ENCODE measurements at places on chromosomes 2 and 18.

- H3K4me3 ChIP-seq, result no peak overlapping the region
- H3K4me1 ChIP-seq, result peaks cover 2% of the 10 kb centered on the region
- no peak for DNase-seq
- H3K27ac ChIP-seq, result no peak overlapping the region
- H3K36me3 ChIP-seq, result no peaks in the 10 kb centered on the region
- no peaks in the 10 kb centered on the region for H3K27me3 ChIP-seq
Observed at GRCh38 chr18:25282896-25283703, 68.9 kb downstream of the ZNF521 start.

GRCh38 chr18:35215026-35215425 lies 25.8 kb upstream of the ZNF397 start:
- no peaks in the 10 kb centered on the region for H3K27me3 ChIP-seq
- no peak overlapping the region for H3K4me3 ChIP-seq
- H3K4me1 ChIP-seq, result no peaks in the 10 kb centered on the region
- H3K27ac ChIP-seq, result no peak overlapping the region
- DNase-seq, result no peak
- no peaks in the 10 kb centered on the region for H3K36me3 ChIP-seq

- H3K27me3 ChIP-seq, result peaks cover 11% of the 10 kb centered on the region
- no peak overlapping the region for H3K27ac ChIP-seq
- DNase-seq, result no peak
- no peaks in the 10 kb centered on the region for H3K4me1 ChIP-seq
- H3K4me3 ChIP-seq, result no peak overlapping the region
Observed at GRCh38 chr18:58615140-58616132, 13.5 kb downstream of the ALPK2 start.

GRCh38 chr2:239285071-239285931 lies 115.5 kb downstream of the HDAC4 start:
- H3K4me1 ChIP-seq, result peaks cover 7% of the 10 kb centered on the region
- H3K27me3 ChIP-seq, result no peaks in the 10 kb centered on the region
- peak overlapping the region; percentile 17 for H3K4me3 ChIP-seq
- no peak for DNase-seq
- H3K27ac ChIP-seq, result peak overlapping the region; percentile 56

DNA sequence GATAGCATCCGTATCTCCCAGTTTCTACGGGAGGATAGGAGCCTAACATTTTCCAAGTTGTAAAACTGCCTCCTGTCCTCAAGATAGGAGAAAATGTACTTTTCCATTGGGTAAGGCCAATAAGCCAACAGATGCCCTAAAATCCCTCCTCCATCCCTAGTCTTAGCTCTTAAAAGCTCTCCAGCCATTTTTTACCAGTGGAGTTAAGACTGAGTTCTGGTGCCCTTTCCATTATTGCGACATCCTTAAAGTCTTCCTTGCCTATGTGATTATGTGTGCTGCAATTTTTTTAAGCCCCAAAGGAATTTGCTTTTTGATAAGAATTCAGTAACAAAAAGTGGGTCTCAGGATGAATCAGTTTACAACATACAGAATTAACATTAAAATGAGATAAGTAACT lies 33.0 kb downstream of the LINC00305 start:
- no peaks in the 10 kb centered on the region for H3K27me3 ChIP-seq
- no peak overlapping the region for H3K27ac ChIP-seq
- no peaks in the 10 kb centered on the region for H3K4me1 ChIP-seq
- DNase-seq, result no peak
- no peak overlapping the region for H3K4me3 ChIP-seq

DNA sequence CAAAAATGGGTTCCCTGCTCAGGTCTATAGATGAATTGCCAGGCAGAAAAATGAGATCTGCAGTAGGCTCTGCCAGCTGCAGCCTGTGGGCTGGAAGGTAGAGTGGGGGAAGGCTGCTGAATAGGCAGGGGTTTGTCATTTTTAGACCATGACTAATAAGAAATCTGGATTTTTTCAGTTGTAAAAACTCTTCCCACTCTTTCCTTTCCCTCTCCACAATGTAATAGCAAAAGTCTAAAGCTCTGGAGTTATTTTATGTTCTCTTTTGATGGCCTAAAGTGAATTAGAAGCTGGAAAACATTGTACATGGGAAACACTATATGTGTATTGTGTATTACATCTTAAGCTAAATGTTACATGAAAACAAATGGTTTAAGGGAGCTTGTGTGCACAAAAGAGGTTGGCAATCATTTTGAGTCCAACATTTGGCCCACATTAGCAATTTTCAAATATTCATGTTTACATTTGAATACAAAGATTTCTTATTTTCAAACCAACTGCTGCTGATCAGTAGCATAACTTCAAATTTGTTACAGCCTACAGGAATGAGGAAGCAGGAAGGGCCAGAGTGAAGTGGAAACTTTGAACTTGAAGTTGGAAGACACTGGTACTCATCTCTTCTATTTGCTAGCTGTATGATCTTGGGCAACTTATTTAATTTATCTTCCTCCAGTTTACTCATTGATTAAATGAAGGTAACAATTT lies 407.1 kb downstream of the SLC4A3 start:
- H3K4me1 ChIP-seq, result no peaks in the 10 kb centered on the region
- no peaks in the 10 kb centered on the region for H3K36me3 ChIP-seq
- H3K27me3 ChIP-seq, result no peaks in the 10 kb centered on the region

DNA sequence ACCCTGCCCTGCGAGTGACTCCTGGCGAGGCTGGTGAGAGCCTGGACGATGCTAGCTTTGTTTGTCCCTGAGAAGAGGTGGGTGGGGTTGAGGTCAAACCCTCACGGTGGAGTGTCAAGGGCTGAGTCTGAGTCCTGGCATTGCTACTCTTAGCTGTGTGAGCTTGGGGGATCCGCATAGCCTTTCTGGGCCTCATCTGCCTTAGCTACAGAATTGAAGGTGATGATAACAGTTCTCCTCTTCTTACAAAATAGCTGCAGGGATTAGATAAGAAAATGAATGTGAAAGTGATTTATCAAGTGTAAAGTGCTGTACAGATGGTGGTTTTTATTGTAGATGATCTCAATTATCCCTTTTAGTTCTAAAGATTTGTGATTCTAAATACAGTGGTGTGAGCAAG lies 144.6 kb downstream of the LPIN1 start:
- no peaks in the 10 kb centered on the region for H3K4me1 ChIP-seq
- H3K27ac ChIP-seq, result no peak overlapping the region

GRCh38 chr2:62382122-62382521 lies 123.9 kb downstream of the TMEM17 start:
- no peak for DNase-seq
- no peak overlapping the region for H3K4me3 ChIP-seq
- peaks cover 3% of the 10 kb centered on the region for H3K4me1 ChIP-seq
- no peaks in the 10 kb centered on the region for H3K27me3 ChIP-seq

- no peak overlapping the region for H3K4me3 ChIP-seq
- no peak overlapping the region for H3K27ac ChIP-seq
- H3K36me3 ChIP-seq, result no peaks in the 10 kb centered on the region
- H3K4me1 ChIP-seq, result peaks cover 15% of the 10 kb centered on the region
- H3K27me3 ChIP-seq, result peaks cover 7% of the 10 kb centered on the region
- peak; percentile 81 for DNase-seq
Observed at GRCh38 chr2:96148410-96149217, 3.4 kb upstream of the DUSP2 start.

- H3K4me1 ChIP-seq, result peaks cover 3% of the 10 kb centered on the region
- no peak for DNase-seq
- H3K27ac ChIP-seq, result no peak overlapping the region
- no peak overlapping the region for H3K4me3 ChIP-seq
Observed at GRCh38 chr2:113038291-113038690, 14.4 kb downstream of the IL36B start.

DNA sequence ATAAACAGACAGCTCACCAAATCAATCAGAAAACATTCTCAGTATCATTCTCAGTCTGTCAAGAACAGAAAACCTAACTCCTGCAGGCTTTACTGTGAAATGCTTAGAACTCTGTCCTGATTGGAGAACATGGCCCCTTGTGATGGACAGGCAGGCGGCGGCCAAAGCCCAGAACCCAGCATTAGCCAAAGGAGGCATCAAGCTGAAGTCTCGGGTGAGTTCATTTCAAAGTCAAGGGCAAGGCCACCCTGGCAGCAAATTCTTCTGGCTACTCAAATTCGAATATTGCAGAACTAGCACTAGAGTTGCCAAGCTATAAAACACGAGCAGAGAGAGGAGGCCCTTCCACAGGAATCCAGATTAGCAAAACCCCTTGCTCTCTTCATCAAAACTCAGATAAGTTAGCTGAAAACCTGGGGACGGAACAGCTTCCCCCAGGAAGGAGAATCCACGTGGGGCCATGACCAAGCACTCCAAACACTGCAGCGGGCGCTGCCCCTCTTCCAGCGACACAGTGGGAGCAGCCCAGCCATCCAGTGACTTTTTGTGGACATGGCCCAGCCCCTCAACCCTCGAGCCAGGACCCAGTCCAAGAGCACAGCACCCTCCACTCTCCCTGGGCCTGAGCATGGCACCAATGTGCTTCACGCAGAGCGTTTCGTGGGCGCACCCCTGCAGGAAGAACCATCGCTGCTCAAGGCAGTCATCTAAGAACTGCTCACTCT lies 98.6 kb downstream of the HDAC4 start:
- H3K27me3 ChIP-seq, result no peaks in the 10 kb centered on the region
- no peak overlapping the region for H3K27ac ChIP-seq
- no peaks in the 10 kb centered on the region for H3K36me3 ChIP-seq
- DNase-seq, result no peak

DNA sequence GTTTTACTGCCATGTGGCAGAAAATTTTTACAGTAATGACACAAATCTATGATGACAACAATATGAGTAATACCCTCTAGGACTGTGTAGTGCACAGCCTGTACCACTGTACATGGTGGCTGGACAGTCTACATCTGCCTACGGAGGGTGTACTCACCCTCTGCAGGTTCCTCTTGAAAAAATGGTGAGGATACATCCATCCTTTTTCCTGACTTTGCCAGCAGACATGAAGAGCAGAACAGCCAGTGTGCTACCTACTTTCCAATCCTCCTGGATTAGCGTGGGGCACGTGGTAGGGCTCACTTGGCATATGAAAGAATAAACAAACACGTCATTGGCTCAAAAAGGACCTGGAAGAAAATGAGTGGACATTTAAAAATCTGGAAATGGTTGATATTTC lies 62.6 kb downstream of the TRPM8 start:
- H3K4me1 ChIP-seq, result peaks cover 7% of the 10 kb centered on the region
- no peak for DNase-seq
- H3K36me3 ChIP-seq, result no peaks in the 10 kb centered on the region
- no peak overlapping the region for H3K27ac ChIP-seq

GRCh38 chr18:40841467-40841866 lies 1113.6 kb upstream of the PIK3C3 start:
- no peaks in the 10 kb centered on the region for H3K27me3 ChIP-seq
- DNase-seq, result no peak
- H3K4me1 ChIP-seq, result no peaks in the 10 kb centered on the region
- no peaks in the 10 kb centered on the region for H3K36me3 ChIP-seq
- H3K4me3 ChIP-seq, result no peak overlapping the region
- H3K27ac ChIP-seq, result no peak overlapping the region

DNA sequence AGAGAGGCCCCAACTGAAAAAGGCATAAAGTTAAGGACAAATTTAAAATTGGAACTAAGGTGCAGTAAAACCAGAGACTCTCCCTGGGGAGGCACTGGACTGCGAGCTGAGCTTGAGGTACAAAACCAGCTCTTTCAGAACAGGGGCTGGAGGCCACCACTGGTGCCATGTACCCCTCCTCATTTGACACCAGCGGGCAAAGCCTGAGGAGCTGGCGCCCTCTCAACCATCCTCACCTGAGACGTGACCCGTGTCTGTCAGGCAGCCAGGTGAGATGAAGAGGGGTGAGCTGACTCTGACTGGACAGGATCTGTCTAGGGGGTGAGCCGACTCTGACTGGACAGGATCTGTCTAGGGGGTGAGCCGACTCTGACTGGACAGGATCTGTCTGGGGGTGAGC lies 68.5 kb downstream of the TMEM18 start:
- H3K36me3 ChIP-seq, result no peaks in the 10 kb centered on the region
- H3K4me1 ChIP-seq, result no peaks in the 10 kb centered on the region
- no peaks in the 10 kb centered on the region for H3K27me3 ChIP-seq
- H3K27ac ChIP-seq, result no peak overlapping the region

- no peaks in the 10 kb centered on the region for H3K27me3 ChIP-seq
- H3K4me1 ChIP-seq, result peaks cover 52% of the 10 kb centered on the region
- peak; percentile 60 for DNase-seq
- no peak overlapping the region for H3K4me3 ChIP-seq
- peak overlapping the region; percentile 79 for H3K27ac ChIP-seq
- H3K36me3 ChIP-seq, result peaks cover 6% of the 10 kb centered on the region
Observed at GRCh38 chr2:232781765-232782164, 5.4 kb upstream of the KCNJ13 start.

DNA sequence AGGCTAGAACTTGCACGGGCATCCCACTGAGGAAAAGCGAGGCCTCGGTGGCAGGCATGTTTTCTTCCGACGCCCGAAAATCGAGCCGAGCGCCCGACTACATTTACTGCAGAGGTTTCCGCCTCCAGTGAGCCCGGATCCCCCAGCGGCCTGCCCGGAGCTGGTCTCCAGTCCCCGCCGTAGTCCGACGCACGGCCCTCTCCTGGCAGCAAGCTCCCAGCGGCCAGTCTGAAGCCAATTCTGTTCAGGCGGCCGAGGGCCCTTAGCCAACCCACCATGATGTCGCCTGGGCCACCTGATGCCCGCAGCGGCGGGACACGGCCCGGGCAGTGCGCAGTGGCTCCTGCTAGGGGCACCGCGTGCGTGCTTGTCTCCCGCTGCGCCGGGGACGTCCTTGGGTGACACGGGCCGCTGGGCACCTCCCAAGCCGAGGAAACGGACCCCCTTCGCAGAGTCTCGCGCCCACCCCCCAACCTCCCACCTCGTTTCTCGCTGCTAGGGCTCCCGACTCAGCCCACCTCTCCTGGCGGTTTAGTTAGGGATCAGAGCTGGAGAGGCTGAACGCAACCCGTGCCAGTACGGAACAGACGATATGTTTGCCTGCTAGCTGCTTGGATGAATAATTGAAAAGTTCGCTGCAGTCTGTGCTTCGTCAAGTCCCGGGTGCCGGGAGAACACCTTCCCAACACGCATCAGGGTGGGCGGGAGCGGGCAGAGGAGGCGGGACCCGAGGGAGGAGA lies 5.3 kb downstream of the ONECUT2 start:
- H3K27me3 ChIP-seq, result peaks cover 85% of the 10 kb centered on the region
- H3K27ac ChIP-seq, result no peak overlapping the region
- no peak overlapping the region for H3K4me3 ChIP-seq
- no peaks in the 10 kb centered on the region for H3K36me3 ChIP-seq

DNA sequence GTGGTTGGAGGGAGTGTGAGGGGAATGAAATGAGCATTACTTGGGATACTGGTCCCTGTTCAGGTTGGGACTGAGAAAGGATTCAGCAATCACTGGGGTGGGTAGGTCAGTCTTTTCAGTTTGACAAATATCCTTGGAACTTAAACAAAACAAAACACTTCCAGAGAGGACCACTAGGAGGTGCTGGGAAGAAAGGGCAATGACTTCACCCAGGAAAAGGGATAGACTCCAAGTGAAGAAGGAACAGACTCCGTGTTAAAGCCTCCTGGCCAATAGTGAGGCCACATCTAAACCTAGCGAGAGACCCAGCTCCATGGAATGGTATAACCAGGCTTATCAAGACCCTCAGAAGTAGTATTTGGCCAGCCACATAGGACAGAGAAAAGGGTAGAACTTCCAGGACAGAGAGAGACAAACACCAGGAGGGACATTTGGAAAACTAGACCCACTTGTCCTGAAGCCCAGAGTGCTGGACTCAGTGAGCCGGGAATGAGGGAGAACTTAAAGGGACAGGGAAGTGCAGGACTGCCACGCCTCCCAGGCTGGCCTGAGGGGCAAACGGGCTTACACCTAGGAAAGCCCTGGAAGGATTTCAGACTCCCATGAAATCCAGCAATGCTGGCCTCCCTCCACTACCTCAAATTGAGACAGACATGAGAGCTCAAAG lies 19.6 kb upstream of the KCNG3 start:
- H3K36me3 ChIP-seq, result no peaks in the 10 kb centered on the region
- no peak overlapping the region for H3K27ac ChIP-seq
- no peaks in the 10 kb centered on the region for H3K4me1 ChIP-seq

All from large intestine (tissue), 12 donors.